ENCODE measurements at places on chromosomes 6 and 20.

DNA sequence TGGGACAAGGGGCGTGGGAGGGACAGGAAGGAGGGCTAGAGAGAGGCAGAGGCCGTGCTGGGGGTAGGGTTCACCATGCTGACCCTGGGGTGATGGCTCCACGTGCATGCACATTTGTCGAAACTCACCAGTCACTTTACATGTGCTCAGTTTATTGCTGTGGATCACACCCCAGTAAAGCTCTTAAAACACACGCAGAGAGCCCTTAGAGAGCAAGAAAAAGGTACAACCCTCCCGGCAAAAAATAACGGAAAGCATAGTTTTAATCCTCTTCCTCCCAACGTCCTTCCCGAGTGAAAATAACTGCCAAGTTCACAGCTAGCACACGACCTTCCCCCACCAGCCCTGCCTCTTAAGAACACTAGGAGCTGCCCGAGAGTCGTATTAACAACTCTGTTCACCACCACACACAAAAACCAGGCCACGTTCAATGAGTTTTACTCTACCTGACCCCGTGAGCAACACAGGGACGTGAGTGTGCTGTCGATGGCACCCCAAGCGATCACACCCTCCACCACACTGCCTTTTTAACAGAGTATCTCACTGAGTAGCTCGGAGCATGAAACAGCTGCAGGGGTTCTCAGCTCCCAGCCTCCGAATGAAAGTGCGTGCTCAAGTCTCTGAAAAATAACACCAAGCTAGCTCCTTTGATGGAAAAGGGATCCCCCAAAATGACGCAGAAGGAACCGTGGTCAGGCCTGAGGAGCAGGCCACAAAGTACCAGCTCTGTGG is 39.7 kb downstream of the TAF4 start:
- DNase-seq = no peak

DNA sequence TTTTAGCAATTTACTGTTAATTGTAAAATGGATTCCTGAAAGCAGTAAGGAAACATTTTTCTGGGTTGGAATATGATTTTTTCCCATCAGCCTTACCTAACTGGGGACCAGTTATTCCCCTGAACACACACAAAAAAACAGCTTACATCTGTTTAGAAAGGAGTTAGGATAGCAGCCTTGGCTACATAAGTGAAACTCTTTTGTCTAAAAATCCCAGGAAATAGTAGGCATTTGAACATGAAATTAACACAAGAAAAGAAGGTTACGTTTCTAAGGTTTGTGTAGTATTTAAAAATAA is 696.2 kb upstream of the MARCKS start:
- DNase-seq = no peak

DNA sequence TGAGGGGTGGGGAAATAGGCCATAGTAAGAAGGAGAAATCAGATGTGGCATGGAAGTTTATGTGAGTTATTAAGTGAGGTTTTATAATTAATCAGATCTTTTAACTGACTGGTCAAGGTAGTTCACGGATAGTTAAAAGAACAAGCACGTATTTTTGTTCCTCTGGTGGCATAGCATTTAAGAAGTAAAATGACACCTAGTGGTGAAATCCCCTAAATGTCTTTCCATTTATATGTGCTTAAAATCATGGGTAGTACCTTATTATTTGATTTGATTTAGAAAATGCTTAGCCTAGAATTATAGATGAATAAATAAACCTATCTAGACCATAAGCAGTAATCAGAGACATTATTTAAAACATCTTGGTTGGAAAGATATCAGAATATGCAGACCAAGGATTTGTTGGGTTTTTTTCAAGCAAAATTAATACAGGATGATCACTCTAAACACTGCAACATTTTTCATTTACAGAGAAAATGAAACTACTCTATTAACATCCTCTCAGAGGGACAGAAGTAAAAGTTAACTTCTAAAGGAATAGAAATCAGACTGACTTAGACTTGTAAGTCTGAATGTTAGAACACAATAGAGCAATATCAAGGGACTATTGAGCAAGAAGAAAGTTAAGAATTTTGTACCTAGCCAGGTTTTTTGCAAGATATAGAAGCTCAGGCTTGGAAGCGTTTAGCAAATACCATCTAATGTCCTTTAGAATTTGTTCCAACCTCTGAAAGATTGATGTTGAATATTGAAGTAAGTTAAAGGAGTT is 81.1 kb downstream of the STXBP5 start:
- DNase-seq = no peak

DNA sequence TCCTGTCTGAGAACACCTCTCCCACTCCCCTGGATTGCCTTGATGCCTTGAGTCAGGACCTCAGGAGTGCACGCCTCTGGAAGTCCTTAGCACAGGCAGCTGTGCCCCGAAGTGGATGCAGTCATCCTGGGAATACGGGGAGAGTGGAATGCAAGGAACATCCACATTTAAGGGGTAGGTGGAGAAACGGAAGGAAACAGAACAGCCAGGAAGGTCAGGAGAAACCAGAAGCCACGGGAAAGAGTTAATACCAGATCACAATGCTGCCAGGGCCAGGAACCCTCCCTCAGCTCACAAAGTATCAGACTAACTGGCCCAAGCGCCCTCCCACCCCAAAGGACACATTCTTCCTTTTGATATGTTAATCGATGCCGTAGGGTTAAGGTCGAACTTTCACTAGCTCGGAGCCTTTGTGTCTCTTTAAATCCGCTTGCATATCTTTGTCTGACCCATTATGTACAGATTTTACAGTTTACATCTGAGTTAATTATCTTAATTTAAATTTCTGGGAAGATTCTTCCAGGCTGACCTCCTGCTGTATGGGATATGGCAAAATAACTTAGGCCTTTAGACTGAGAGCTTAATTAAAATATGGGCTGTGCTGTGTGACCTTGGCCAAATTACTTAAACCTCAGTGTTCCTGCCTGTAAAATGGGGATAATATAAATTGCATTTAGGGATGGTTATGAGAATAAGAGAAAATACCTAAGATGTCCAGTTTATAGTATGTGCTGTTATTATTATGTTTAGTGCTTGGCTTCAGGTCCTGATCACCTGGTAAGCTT is 24.0 kb upstream of the CCND3 start:
- peak; percentile 88 for DNase-seq

- no peak for DNase-seq
Measured at GRCh38 chr6:37785002-37785662, 34.4 kb upstream of the ZFAND3 start.

- no peak for DNase-seq
Measured at GRCh38 chr20:13037727-13038126, 29.0 kb downstream of the SPTLC3 start.

DNA sequence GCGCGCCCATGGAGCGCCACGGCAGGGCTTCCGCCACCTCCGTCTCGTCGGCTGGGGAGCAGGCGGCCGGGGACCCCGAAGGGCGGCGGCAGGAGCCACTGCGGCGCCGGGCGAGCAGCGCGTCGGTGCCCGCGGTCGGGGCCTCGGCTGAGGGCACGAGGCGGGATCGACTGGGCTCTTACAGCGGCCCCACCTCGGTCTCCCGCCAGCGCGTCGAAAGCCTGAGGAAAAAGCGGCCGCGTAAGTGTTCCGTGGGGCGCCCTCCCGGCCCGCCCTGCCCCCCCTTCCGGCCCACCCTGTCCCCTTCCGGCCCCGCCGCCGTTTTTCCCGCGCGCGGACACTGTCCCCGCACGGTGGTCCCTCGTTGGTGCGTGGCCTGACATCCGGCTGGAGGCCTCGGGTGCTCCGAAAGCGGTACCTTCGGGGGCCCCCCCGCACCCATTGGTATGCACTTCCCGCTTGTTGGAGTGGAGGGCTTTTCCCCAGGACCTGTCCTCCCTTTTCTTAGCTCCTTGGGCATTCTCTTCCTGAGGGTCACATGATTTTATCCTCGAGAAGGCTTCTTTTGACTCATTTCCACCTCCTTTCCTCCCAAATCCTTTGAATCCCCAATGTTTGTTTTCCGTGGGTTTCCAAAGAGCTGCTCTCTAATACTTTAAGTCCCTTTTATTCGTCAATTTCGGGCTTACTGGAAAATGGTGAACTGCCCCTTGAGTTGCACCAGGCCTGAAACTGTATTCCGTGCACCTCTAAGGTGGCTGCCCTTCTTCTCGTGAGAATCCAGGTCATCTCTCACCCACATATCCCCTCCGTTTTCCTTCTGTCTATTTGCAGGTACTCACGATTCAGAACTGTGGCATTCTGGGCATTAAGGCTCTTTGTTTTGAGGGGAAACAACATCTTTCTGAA is 556 bp downstream of the PANK2 start:
- DNase-seq = peak; percentile 53

DNA sequence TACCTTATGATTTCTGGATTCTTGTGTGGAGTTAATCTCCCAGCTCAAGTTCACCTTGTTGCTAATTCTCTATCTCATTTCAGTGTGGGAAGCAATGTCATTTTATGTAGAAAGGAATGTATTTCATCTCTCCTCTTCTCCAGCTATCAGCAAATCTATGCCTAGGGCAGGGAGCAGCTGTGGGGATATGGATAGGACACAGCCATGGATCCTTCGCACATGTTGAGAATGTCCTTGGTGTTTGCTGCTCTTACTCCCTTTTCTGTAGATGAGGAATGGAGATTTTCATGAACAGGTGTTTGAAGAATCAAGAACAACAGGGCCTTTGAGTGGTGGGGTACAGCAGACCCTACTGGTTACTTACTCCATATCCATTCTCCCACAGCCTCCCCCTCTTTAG is 182.0 kb downstream of the UST start:
- DNase-seq = no peak

DNA sequence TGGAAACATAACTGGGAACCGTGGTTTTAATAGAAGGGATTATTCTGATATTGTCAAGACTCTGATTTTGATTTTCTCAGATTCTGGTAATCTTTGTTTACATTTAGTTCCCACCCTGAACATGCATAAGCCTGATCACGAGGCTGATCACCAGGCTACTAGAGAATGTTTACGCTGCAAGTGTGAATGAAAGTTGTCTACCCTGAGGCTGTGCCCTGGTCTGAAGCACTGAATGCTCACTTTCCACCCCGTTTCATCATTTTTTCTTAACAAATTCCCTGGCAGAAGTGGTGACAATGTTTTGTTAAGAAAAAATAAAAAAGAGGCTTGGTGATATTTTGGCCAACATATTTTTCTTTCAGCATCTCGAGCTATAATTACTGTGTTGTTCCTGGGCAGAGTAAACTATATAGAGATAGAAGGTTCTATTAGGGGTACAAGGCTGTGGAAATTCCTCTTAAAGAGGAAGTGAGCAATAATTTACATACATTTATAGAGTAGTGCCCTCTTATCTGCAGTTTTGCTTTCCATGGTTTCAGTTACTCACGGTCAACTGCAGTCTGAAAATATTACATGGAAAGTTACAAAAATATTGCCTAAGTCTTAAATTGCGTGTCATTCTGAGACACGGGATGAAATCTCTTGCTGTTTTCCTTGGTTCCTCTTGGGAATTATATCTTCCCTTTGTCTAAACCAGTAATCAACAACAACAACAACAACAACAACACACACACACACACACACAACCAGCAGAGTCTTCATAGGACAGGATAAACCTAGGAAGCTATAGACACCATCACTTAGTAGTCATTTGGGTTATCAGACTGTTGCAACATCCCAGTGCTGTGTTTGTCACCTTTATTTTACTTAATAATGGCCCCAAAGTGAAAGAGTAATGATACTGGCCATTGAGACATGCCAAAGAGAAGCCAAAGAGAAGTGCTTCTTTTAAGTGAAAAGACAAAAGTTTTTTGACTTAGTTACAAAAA is 566.6 kb upstream of the CITED2 start:
- DNase-seq = no peak

GRCh38 chr6:152267967-152268845 is 369.0 kb downstream of the SYNE1 start:
- no peak for DNase-seq

DNA sequence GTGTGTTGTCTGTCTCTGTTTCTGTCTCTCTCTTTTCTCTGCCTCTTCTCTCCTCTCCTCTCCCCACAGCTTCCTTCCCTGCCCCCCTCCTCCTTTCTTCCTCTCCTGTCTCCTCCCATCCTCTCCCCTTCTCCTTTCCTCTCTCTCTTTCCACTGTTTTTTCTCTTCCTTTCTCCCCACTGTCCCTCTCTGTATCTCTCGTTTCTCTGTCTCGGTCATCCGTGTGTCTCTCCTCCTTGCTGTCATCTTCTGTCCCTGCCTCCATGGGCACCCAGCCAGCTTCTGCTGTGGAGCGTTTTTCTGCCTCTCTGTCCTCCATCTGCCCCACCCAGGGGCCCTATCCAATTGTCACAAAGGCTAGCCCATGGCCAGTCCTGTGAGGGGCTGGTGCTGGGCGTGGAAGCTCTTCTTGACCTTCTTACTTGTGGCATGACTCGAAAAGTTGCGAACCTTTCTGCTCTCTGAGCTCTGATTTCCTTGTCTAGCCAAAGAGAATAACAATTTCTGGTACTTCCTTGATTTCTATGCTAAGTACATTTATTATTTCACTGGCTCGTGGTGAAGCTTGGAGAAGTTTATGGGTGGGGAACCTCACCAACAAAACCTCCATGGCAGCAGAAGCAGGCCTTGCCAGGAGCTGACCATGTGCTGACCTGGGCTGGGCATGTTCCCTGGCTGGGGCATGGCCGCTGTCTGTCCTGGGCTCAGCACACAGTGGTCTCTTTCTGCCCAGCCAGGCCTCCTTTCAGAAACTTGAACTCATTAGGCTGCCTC is 69.3 kb downstream of the CEBPB start:
- no peak for DNase-seq

DNA sequence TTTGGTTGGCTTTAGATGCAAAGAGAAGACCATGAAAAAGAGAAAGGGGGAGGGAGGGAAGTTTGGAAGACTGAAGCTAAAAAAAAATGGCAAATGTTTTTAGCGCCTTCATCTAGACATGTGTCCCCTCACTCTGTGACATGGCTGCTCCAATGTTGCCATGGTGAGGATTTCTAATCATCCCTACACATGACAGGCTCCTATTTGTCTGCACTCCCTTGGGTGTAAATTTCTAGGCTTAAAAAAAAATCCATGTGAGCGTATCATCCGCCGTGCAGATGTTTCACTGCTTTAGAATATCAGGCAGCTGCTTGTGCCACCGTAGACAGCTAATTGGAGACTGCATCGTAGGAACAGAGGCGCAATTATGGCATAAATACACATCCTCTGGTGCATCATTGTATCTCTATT is 761.1 kb upstream of the MMS22L start:
- no peak for DNase-seq

- no peak for DNase-seq
Measured at GRCh38 chr20:56453352-56453751, 15.1 kb upstream of the RTF2 start.

- DNase-seq = no peak
Measured at GRCh38 chr6:8392569-8392968, 42.8 kb downstream of the SLC35B3 start.

DNA sequence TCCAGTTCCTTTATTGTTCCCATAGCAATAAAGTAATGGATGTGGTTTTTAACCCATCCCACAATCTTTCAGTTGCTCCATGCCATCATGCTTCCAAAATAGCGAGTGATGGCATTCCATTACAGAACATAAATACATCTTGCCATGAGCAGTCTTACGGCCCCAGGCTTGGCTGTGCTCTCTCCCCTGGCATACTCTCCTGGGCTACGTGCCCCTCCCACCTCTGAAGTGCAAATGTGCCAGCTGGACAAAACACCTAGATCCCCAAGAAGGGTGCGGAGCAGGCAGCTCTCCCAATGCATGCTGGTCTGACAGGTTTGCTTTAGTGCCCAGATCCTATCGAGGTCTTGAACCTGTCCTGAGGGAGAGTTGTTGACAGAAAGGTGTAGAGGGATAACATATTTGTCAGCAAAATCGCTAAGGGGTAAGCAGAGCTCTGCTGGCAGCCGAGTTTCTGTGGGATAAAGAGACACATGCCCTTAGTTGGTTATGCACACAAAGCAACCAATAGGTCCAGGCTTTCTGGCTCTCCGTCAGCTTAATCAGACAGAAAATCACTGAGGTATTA is 43.9 kb upstream of the PAX1 start:
- DNase-seq = no peak

- DNase-seq = no peak
Measured at GRCh38 chr6:7646394-7646793, 56.4 kb downstream of the SNRNP48 start.
